NCI-H82 (cell line): ENCODE measurements at places on chromosomes 4 and X.

DNA sequence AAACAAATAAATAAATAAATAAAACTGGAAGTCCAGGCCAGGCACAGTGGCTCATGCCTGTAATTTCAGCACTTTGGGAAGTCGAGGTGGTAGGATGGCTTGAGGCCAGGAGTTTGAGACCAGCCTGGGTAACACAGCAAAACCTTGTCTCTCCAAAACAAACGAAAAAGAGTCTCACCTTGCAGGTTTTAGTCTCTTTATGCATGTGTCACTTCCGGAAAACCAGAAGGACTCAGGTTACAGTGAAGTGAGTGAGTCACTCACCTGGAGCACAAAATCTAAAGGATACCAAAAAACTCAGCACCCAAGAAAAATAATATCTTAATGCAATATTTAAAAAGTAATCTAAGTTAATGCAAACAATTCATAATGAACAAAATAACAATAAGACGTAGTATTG is 20.1 kb upstream of the SLC34A2 start:
- no peak for DNase-seq

- peak; percentile 79 for DNase-seq
Measured at GRCh38 chr4:1011022-1011665, at the start of gene FGFRL1. FGFRL1 (plus strand) TSS chr4:1011626; CDS start chr4:1012486, 860 bp downstream.

DNA sequence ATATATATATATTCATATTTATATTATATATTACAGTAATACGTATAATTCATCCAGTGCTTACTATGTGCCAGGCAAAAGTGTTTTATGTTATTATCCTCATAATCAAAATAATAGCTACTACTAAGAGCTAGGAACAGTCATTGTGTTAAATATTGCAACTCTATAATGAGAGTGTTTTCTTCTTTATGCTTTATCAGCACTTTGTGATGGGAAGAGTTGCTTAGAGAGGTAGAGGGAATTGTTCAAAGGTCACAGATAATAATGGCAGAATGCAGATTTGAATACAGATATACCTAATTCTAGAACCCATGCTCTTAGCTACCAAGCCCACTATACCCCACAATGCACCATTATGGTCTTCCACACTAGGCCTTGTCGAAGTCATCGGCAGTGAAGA is 318.8 kb upstream of the PPARGC1A start:
- DNase-seq: no peak

GRCh38 chrX:47187106-47187677 is 6.4 kb upstream of the UBA1 start:
- DNase-seq: no peak

- DNase-seq: no peak
Measured at GRCh38 chrX:153864101-153864500, 21.9 kb downstream of the L1CAM start.

DNA sequence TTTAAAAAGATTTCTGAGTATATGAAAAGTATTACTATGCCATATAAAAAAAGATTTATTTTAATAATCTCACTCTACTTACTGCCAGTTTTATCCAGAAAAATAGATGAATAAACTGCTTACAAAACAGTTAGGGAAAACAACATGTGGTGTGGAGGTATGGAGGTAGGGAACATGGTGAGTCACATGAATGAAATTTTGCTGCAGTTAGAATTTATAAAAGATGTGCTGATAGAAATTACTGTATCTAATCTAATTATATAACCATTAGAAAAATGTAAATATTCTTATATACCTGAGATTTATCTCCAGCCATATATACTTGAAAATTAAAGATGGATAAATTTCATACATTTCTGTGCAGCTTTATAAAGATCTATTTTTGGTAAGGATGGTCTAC is 184.0 kb upstream of the ANK2 start:
- DNase-seq: no peak

GRCh38 chrX:154051201-154051810 is 31.6 kb upstream of the IRAK1 start:
- DNase-seq: peak; percentile 74

GRCh38 chr4:74714611-74715130 is 79.7 kb downstream of the BTC start:
- DNase-seq: peak; percentile 73

GRCh38 chrX:114675365-114675764 is 91.5 kb downstream of the HTR2C start:
- no peak for DNase-seq

GRCh38 chr4:15238720-15239119 is 189.1 kb upstream of the C1QTNF7 start:
- DNase-seq: peak; percentile 46

DNA sequence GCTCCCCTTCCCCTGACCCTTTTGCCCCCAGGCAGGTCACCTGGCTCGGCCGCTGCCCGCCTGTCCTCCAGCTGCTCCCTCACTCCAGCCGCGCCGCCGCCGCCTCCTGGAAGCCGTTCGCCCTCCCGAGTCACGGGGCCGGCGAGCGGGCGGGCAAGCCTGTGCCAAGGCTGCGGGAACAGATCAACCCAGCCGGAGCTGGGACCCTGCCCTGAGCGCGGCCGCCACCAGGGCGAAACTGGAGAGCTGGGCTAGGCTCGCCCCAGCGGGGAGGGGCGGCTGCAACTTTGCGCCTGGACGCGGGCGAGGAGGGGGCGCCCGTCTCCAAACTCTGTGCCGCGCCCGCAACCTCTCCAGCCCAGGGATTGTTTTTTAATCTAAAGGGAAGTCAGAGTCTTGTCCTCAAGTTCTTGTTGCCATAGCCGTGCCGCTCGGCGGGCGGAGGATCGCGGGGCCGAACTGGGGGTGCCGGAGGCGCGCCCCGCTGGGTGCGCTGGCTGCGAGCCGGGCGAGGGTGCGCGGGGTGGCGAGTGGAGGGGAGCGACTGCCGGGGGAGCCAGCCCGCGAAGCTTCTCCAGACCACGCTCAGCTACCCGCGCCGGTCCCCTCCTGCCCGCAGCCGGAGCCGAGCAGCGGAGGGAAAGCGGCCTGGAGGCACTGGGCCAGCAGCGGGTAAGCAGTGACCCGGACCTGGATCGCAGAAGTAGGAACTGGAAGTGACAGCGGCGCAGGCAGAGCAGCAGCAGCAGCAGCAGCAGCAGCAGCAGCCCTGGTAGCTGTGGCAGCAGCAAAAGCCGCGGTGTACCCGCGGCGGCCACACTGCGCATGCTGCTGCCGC is 13.4 kb downstream of the ARHGEF6 start:
- peak; percentile 42 for DNase-seq

- no peak for DNase-seq
Measured at GRCh38 chrX:10112510-10112909, 44.3 kb upstream of the CLCN4 start.

GRCh38 chrX:112536544-112536943 is 143.2 kb downstream of the LHFPL1 start:
- no peak for DNase-seq

DNA sequence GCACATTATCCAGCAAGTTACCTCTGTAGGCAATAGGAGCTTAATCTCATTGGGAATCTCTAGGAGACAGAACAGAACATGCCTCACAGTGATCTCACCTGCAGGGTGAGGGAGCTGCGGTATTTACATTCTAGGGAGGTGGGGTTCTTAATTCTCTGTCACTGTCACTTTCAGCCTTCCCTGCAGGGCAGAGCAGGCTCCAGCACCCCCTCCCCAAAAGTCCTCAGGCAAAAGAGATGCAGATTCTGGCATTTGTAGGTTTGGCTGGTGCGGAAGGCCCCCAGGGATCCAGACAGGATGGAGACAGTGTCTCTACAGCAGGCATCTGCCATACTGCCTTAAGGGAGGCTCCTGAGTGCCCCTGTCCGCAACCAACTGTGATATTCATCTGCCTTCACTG is 166.4 kb upstream of the ATP6AP2 start:
- DNase-seq: no peak

DNA sequence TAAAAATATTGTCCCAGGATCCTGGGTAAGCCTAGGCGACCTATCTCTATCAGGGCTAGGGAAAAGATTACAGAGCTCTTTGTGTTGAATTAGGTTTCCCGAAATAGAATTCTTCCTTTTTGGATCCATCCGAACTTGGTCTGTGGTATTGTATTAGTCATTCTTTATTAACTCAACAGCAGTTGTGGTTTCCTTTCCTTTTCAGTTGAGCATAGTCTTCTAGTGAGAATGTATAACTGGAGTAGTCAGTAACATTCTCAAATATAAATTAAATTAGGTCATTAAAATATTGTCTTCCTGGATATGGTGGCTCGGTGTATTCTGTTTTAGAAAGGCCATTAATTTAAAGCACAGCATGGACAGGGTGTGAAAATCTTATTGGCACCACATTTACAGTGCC is 520.4 kb downstream of the NLGN4X start:
- DNase-seq: no peak

- no peak for DNase-seq
Measured at GRCh38 chr4:2142630-2143427, 83.7 kb downstream of the NAT8L start.

- peak; percentile 42 for DNase-seq
Measured at GRCh38 chr4:88706574-88706973, 8.9 kb upstream of the NAP1L5 start.

GRCh38 chr4:136818811-136819330 is 713.4 kb downstream of the PCDH18 start:
- no peak for DNase-seq

GRCh38 chrX:20521222-20521621 is 254.5 kb upstream of the RPS6KA3 start:
- no peak for DNase-seq

- no peak for DNase-seq
Measured at GRCh38 chr4:184641022-184641421, 8.2 kb downstream of the CASP3 start.

DNA sequence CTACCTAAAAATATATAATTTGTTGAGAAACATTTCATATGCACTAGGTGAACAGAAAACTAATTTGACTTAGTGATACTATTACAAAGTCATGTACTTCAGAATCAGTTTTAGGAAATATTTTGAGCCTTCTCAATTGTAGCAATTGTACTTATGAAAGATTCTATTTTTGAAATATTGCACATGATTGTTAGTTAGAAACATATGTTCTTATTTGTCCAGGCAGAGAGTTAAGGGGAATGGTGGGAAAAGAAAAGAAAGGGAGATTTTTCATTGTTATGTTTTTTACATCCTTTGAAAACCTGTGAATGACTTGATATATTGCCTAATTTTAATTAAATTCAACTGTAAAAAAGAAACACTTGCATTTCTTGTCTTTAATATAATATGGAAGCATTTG is 66.0 kb downstream of the GLRB start:
- no peak for DNase-seq

DNA sequence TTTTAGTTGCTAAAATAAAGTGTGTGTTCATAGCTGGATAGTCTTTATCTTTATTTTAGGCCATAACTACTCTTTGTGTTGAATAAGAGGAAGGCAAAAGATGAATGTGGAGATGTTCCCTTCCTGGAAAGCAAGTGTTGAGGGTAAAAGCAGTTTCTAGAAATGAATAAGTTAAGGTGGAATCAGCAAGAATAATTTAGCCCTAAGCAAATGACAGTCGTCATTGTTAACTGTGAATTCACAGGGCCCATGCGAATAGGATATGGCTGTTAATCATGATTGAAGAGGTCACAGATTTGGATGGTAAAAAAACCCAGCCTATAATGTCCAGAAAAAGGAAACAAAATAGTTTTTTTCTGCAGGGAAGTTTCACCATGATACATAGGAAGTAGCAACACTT is 167.8 kb upstream of the PPP3CA start:
- DNase-seq: no peak

GRCh38 chr4:168449719-168450452 is 30.4 kb downstream of the DDX60L start:
- DNase-seq: no peak

DNA sequence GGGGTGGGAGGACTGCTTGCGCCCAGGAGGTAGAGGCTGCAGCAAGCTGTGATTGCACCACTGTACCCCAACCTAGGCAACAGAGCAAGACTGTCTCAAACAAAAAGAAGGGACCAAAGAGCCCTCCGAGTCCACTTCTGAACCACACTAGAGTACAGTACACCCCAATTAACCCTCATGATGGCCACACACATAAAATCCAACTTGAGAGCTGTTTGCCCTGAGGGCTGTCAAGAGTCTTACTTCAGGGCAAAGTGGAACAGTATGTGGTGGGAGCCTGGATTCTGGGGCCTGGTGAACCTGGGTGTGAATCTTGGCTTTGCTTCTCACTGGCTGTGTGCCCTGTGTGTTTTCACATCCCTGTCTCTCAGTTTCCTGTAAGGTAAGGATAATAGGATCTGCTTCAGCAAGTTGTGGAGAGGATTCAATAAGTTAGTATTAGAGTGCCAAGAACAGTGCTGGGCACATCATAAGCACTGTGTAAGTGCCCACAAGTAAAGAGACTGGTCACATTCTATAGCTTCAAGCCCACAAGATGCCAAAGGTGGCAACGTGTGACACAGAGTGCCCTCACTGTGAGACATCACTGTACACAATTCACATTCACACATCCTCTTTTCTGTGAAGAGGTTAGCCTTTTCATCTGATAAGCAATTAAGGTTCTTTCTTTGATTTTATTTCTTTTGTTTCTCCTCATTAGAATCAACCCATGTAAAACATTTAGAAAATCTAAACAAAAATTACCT is 52.1 kb downstream of the LEF1 start:
- DNase-seq: no peak

DNA sequence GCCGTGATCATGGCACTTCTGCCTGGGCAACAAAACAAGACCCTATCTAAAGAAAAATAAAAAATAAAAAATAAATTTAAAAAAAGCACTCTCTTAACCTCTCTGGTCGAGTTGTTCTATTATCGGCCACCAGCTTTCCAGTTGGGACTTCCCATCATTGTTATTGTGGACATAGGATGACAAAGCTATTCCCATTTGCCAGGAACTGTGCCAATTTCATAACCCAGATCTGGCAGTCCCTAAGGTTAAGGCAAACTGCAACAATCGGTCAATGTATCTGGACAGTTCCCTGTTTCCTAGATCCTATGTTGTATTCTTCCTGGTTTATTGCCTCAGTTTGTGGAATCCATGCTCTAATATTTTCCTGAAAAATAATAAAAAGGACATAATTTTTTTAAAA is 17.8 kb upstream of the ANXA5 start:
- DNase-seq: no peak

GRCh38 chr4:76755756-76756155 is 142.2 kb downstream of the SOWAHB start:
- DNase-seq: no peak

GRCh38 chr4:56244681-56245080 is 142.6 kb downstream of the AASDH start:
- peak; percentile 81 for DNase-seq

DNA sequence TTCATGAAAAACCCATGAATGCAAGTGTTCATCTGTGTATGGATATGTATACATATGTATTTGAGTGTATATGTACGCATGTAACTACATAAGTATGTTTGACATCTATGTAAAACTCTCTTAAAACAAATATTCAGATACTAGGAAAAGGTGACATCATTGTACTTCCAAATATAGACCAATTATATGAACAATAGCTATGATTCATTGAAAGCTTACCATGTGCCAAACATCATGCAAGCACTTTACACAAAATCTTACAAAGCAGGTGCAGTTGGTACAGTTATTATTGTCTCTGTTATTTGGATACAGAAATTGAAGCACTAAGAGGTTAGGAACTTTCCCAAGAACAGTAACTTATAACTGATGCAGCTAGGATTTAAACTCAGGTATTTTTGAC is 21.4 kb downstream of the MAGEB17 start:
- no peak for DNase-seq

- DNase-seq: no peak
Measured at GRCh38 chr4:134043266-134043665, 158.3 kb downstream of the PABPC4L start.
